CD8-positive, alpha-beta memory T cell (primary cell): ENCODE measurements at places on chromosomes 6 and 20. TPM values are rescaled to one million over a fixed set of nuclear protein-coding genes. Genes with fewer than 3 reads are reported as not detected.

PARD6B gene
- 5.5 TPM for total RNA-seq

C20orf173 gene
- not detected for total RNA-seq

SLC22A16 gene
- total RNA-seq: not detected

ZNF334 gene
- total RNA-seq: 1.3 TPM

ALDH8A1 gene
- 0.85 TPM for total RNA-seq

SRSF12 gene
- total RNA-seq: 0.71 TPM

PRR18 gene
- 0.07 TPM for total RNA-seq

EMILIN3 gene
- not detected for total RNA-seq

TUBB2B gene
- total RNA-seq: 0.13 TPM

C6orf15 gene
- total RNA-seq: not detected

F13A1 gene
- 0.42 TPM for total RNA-seq
